Brain (organoid and tissue), 16 donors: ENCODE measurements at places on chromosomes 7 and 10. TPM values are rescaled to one million over a fixed set of nuclear protein-coding genes. Genes with fewer than 3 reads are reported as not detected.

Gene WASHC2C
- 20.3 TPM for polyA plus RNA-seq

Gene GIMAP8
- 1.9 TPM for polyA plus RNA-seq

Gene SLC18A2
- 10.3 TPM for polyA plus RNA-seq

Gene TRA2A
- polyA plus RNA-seq: 23.0 TPM

Gene TWIST1
- 0.19 TPM for polyA plus RNA-seq

Gene SRPK2
- polyA plus RNA-seq: 37.0 TPM

Gene PNLIPRP2
- polyA plus RNA-seq: not detected

Gene HK1
- 116 TPM for polyA plus RNA-seq

Gene IFIT2
- 5.4 TPM for polyA plus RNA-seq

Gene REPIN1
- 146 TPM for polyA plus RNA-seq

Gene COX15
- 26.0 TPM for polyA plus RNA-seq

Gene HOXA4
- polyA plus RNA-seq: 1.1 TPM

Gene CHAT
- polyA plus RNA-seq: not detected

Gene SLC13A4
- 7.1 TPM for polyA plus RNA-seq

Gene CPA2
- polyA plus RNA-seq: 0.97 TPM

Gene LIPM
- not detected for polyA plus RNA-seq

Gene ARHGAP22
- polyA plus RNA-seq: 8.7 TPM

Gene OTUD1
- polyA plus RNA-seq: 10.4 TPM

Gene GRID1
- polyA plus RNA-seq: 13.2 TPM

Gene ASZ1
- polyA plus RNA-seq: not detected

Gene MRPL32
- 30.8 TPM for polyA plus RNA-seq
